Retina (tissue), 1 donor: ENCODE measurements at places on chromosomes 11 and 22.
A peak's percentile ranks its signal among the peaks of the same experiment; 100 is the strongest.

- no peak for DNase-seq
Observed at GRCh38 chr11:10770626-10771254, 19.7 kb downstream of the CTR9 start.

DNA sequence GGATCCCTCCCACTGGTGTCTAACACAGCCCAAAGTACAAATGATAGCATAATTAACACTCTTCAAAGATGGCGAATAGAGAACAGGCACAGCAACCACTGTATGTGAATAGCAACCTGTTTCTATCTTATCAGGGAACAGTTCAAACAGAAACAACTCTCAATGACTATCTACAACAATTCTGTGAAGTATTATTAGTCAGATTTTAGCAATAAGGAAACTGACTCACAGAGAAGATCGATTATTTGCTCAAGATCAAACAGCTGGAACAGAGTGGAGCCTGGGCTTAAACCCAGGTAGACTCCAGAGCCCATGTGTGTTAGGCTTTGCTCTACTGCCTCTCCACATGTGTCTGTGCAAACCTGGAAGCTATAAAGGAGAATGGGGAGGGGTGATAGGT lies 88.7 kb downstream of the C11orf58 start:
- DNase-seq: no peak

DNA sequence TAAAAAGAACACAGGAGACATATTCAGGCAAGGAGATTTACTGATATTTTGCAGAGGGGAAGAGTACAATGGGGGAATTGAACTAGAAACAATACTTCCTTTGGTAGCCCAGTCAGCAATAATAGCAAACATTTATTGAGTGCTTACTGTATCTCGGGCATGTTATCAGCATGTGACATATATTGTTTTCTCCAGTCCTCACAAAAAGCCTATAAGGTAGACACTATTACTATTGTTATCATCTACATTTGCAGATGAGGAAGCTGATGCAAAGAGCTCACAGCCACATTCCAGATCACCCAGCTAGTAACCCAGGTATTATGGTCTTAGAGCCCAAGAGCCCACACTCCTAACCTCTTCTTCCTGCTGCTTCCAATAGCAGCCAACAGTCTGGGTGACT lies 27.9 kb downstream of the NAV2 start:
- DNase-seq: no peak

- DNase-seq: peak; percentile 54
Observed at GRCh38 chr11:22342211-22343031, 4.2 kb downstream of the SLC17A6 start.

DNA sequence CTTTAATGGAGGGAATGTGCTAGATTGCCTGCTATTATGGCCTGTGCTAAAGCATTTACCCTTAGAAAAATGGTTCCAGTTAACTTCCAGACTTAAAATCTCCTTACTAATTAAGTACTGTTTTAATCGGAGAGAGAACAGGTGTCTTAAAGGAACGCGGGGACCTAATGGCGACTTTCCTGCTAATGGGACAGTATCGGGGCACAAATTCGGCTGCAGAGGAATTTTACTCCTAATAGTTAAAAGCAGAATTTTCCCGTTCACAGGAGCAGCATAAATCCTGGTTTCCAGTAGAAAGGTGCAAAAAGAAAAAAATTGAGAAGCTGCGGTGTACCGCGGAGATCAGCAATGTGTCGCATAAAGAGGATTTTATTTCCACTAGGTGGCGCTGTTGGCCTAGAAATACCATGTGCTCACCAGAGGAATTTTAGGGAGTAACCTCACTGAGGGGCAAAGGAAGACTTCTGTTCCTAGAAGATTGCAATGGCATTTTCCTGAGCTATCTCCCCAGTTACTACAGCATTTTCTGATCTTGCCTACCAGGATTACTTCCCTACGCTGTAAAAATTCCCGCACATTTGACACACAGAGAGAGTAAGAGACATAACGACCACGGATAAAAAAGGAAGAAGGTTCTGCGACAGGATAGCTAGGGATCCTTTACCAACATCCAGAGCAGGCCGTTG lies 44.5 kb downstream of the ZNF280B start:
- peak; percentile 79 for DNase-seq

- DNase-seq: no peak
Observed at GRCh38 chr22:33240888-33241475, 182.8 kb upstream of the SYN3 start.

DNA sequence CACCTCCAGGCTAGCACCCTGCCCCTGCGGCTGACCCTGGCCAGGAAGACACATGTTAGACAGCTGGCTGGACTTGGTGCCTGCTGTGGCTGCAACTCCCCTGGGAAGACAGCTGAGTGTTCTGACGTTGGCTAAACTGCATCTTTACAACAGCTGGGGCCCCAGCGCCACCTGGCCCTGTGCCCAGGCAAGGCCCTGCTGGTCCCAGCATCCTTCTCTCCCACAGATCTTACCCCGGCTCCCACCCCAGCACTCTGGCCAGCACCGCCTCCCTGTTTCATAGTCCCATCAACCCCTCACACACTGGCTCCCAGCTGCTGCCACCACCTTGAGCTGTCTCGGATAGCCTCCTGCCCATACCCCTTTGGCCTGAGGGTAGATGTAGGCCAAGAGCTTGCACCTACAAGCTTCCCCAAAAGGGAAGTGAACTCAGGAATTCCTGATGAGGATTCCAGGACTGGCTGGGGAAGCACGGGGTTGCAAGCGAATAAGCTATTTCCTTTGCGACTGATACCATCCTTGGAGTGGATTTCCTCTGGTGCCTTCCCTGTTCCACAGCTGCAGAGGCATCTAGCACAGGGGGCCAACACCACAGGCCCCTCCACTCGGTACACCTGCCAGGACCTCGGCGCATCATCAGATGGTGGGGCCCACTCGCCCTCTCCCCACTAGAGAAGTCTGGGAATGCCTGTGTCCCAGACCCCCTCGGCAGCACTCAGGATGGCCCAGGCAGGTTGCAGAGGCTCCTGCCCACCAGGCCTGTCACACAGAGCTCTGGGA lies 28.5 kb downstream of the RSPH14 start:
- DNase-seq: no peak

- DNase-seq: no peak
Observed at GRCh38 chr11:64026575-64027205, 9.0 kb upstream of the FLRT1 start.

- peak; percentile 38 for DNase-seq
Observed at GRCh38 chr22:37549704-37550059, 10.6 kb upstream of the CDC42EP1 start.

- DNase-seq: no peak
Observed at GRCh38 chr22:19876941-19877625, 22.4 kb upstream of the GNB1L start.

- DNase-seq: peak; percentile 19
Observed at GRCh38 chr11:63212742-63213141, 30.7 kb downstream of the SLC22A25 start.

DNA sequence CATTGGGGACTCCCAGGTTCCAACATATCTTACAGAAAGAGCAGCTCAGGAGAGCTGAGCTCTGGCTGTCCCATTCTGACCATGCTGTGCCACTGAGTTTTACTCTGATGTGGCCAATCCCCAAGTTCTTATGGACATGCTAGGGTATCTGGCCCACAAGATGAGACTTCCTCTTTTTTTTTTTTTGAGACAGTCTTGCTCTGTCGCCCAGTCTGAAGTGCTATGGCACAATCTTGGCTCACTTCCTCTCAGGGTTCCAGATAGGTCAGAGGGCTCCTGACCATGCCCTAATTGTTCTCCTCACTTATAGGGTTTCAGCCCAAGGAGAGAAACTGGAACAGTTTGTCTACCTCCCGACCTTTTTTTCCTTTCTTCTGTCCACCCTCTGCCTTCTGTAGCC lies 152.3 kb upstream of the CCDC90B start:
- DNase-seq: no peak

GRCh38 chr11:134144744-134145143 lies 75.9 kb downstream of the JAM3 start:
- no peak for DNase-seq

- no peak for DNase-seq
Observed at GRCh38 chr22:38704654-38705234, 1.0 kb upstream of the GTPBP1 start.

- no peak for DNase-seq
Observed at GRCh38 chr22:49183208-49183825, 644.4 kb downstream of the BRD1 start.

- DNase-seq: no peak
Observed at GRCh38 chr11:118201966-118202365, 22.8 kb downstream of the JAML start.

GRCh38 chr11:34243600-34244464 lies 114.0 kb downstream of the ABTB2 start:
- no peak for DNase-seq

GRCh38 chr11:45551191-45551713 lies 114.2 kb downstream of the CHST1 start:
- DNase-seq: no peak

DNA sequence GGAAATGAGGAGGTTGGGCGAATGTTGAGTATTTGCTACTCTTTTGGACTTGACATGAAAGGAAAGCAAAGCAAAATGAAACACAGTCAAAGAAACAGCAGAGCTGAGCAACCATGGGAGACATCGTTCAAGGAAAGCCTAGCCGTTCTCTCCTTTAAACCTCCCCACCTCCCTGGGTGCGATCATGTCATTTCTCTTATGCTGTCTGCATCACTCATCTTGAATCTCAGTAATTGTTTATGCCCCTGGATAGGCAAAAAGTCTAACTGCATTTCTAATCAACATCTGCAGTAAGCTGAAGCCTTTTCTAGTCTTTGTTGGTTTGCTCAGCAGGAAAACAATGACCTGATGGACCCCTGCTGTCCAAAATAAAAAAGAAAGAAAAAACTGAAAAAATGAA lies 107.0 kb downstream of the MSANTD4 start:
- DNase-seq: peak; percentile 67

DNA sequence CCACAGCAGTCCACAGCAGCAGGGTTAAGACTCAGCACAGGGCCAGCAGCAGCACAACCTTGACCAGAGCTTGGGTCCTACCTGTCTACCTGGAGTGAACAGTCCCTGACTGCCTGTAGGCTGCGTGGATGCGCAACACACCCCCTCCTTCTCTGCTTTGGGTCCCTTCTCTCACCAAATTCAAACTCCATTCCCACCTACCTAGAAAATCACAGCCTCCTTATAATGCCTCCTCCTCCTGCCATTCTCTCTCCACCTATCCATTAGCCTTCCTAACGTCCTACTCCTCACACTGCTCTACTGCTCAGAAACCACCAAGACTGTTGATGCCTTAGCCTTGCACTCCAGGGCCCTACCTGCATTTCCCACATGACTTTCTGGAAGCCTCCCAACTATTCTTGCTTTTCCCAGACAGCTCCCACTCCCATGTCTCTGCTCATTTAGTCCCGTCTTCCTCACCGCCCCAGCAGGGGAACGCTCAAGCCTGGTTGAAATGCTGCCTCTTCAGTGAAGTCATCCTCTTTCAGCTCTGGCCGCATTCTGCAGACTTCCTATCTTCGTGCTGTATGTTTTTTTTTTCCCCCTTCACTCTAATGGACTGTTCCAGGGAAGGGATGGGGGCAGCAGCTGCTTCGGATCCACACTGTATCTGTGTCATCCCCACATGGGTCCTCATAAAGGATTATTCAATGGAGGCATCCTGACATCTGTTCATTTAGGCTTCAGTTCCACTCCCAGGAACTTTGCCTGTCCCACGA lies 3.3 kb downstream of the IL18BP start:
- peak; percentile 49 for DNase-seq

DNA sequence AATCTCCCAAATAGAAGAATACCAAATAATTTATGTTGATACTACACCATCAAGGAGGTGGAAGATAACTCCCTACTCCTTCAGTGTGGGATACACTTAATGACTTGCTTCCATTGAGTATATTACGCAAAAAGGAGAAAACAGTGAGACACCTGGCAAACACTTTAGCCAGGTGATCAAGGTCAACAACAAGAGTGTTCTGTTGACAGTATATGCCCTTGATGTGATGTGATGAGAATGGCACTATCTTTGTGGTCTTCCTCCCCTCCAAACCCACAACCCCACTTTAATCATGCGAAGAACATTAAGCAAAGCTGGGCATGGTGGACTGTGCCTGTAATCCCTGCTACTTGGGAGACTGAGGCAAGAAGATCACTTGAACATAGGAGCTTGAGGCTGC lies 26.0 kb downstream of the MAPK1 start:
- no peak for DNase-seq

- DNase-seq: no peak
Observed at GRCh38 chr22:36252754-36253522, at the start of gene APOL1. TSS of gene APOL1 (plus strand) at chr22:36253133. CDS start at chr22:36254956, 1,823 bp downstream.

- no peak for DNase-seq
Observed at GRCh38 chr11:107653076-107653475, 58.8 kb downstream of the SLN start.

GRCh38 chr11:8766988-8767374 lies 84.4 kb downstream of the RPL27A start:
- DNase-seq: no peak

- peak; percentile 17 for DNase-seq
Observed at GRCh38 chr11:32044158-32044863, 46.6 kb upstream of the RCN1 start.

DNA sequence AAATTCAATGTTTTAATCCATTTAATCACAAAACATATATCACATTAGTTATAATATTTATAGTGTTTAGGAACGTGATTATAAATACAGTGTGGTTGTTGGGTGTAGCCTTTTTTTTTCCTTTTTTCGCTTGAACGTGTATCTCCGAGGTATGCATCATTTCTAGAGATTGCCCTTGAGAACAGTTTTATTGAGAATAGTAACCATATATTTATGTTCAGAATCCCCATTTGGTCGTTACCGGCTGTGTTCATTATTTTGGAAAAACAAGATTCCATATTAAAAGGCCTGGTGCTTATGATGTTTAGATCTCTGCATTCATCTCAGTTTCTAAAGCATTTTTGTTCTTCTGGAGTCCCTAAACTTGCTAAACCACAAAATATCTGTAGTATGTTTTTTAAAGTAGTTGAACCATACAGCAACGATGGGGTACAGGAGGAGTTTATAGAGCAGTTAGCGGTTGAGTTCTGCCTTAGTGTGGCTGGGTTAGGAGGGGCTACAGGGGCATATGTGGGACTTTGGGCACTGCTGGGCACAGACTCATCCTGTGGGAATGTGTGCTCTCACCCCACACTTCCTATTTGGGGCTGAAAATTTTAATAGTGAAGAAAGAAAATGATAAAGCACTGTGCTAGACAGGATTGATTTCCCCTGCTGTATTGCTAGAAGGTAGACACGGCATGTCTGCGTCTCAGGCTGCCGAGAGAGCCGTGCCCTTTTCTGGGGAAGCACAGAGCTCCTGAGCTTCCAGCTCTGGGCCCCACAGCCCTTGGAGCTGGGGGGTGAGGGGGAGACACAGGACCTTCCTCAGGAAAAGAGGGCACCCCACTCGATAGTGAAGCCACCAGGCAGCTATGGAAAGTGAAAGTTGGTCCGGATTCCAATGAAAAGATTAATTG lies 81.5 kb upstream of the PPARA start:
- DNase-seq: peak; percentile 24
